Mesothelial cell of epicardium (in vitro differentiated cells): ENCODE measurements at places on chromosomes 2 and 18. TPM values are rescaled to one million over a fixed set of nuclear protein-coding genes. Genes with fewer than 3 reads are reported as not detected.

- DNase-seq = no peak
These were observed 787.9 kb downstream of the CPS1 start for GRCh38 chr2:211344289-211344688.

DNA sequence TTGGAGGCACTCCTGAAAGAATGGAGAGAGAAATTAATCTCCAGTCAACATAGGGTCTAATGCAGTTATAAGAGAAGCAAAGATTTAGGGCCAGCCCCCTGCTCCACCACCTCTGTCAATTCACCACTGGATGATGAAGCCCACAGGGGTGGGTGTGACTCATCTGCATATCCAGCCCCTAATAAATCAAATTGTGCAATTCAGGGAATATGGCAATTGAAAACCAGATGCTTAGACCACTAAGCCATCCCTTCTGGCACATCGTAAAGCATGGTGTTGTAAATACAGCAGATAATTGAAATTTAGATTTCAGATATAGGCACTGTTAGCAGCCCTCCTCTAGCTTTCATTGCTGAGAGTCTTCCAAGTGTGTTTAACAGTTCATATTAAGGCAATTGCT is 541.4 kb downstream of the PARD3B start:
- DNase-seq = no peak

DNA sequence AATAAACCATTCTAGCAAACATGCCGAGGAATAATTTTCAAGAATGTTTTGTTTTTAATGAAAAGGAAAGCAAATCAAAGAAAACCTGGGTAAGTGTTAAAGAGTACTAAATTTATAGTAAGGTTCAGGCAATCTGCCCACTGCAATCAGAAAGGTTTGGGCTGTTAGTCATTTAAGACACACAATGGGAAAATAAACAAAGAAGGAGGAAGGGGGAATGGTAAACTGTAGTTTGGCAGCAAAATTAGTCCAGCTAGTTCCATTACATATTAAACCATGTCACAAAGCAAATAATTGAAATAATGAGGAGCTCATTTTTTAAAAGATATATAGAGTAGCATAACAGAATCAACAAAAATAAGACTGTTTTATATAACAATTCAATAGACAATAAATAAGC is 87.5 kb upstream of the COPS8 start:
- DNase-seq = no peak

- DNase-seq = no peak
These were observed 106.3 kb downstream of the ACVR1 start for GRCh38 chr2:157769856-157770255.

EEF1B2 gene
- total RNA-seq = 483 to 501 TPM (median 491 TPM) in 3 replicates

- DNase-seq = no peak
These were observed 10.5 kb upstream of the TMEM177 start for GRCh38 chr2:119668546-119668945.

DNA sequence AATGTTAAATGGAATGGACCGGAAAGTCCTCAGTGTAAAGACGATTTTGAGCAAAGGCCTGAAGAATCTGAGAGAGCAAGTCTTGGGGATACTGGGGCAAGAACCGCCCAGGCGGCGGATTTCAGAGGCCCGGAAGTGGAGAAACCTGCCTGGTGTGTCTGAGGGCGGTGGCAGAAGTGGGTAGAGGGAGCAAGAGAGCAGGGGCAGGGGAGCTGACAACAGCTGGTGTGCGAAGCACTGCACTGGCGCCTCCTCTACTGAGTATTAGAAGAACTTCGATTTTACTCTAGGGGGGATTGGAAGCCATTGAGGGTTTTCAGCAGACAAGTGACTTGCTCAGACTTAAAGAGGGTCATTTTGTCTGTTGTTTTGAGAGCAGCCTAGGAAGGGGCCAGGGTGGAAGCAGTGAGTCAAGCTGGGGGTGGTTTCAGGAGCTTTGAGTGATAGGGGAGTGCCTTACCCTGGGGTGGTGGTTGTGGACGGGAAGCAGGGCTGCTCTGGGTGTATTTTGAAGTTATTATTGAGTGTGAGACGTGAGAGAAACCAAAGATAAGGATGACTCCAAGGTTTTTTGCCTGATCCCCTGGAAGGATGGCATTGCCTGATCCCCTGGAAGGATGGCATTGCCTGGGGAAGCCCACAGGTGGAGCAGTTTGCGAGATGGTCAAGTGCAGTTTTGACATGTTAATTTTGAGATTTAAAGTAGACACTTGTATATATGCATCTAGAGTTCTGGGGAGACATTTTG is 52.5 kb downstream of the ZNF236 start:
- no peak for DNase-seq

GRCh38 chr2:208674919-208675318 is 268.3 kb downstream of the PTH2R start:
- DNase-seq = no peak

ZNF236 gene
- 30.8 to 32.5 TPM (median 30.8 TPM) in 3 replicates for total RNA-seq

GRCh38 chr2:170206805-170207407 is 29.0 kb downstream of the MYO3B start:
- no peak for DNase-seq

SIX3 gene
- total RNA-seq = not detected in 3 replicates

POMC gene
- total RNA-seq = 0.29 TPM in 1 of 3 replicates, not detected in the others

DNA sequence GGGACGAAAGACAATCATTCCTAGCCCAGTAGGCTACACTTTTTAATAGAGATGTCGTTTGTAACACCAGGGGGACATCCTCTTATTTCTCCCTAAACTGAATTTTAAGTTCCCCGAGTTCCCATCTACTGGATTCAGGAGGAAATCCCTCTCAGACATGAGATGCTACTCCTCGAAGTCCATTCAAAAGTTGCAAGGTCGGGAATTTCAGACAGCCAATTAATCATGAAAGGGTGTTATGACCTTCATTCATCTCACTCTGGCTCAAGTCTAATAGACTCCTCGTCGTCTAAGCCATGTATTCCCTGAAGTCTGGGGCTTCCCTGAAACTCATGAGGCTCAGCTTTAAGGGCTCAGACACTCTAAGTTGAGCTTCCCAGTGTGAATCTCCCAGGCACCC is 1.2 kb upstream of the DSC3 start:
- no peak for DNase-seq

DNA sequence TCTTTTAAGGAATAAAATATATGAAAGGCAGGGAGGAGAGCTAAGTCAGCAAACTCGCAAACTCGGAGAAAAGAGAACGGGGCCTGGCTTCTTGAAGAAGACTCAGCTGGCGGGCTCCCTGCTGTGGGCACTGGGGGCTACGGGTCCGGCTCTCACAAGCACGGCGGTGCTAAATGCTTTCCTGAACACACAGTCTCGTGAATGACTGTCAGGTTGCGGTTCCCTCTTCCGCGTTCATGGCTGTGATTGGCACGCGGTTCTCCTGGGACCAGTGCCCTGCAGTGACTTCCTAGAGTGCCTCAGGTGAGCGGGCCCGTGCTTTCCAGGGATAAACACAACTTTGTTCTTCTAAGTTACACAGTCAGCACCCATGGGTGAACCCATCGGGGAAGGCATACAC is 208.4 kb downstream of the HDAC4 start:
- no peak for DNase-seq

- peak; percentile 43 for DNase-seq
These were observed 16.7 kb upstream of the ADI1 start for GRCh38 chr2:3535794-3536681.
